GM23248 (cell line): ENCODE measurements at places on chromosomes 16 and 17. TPM values are rescaled to one million over a fixed set of nuclear protein-coding genes. Genes with fewer than 3 reads are reported as not detected.

GRCh38 chr17:42101513-42102292 is 3.4 kb upstream of the ZNF385C start:
- peak; percentile 81 for DNase-seq

DNA sequence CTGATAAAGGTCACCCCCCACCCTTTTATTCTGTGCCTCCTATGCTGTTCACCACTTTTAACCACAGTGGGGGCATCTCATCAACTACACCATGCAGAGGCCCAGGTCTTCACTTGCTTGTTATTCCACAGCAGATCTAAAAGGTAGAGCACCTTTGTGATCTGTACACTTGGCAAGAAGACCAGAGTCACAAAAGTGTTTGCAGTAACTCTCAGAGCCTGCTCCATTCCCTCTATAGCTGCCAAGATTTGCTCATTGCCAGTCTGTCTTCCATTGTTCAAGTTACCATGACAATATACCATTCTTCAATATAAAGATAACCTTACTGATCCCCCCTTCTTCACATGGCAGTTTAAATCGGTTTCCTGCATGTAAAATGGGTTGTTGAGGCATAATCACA is 180.0 kb downstream of the TOX3 start:
- DNase-seq = no peak

DNA sequence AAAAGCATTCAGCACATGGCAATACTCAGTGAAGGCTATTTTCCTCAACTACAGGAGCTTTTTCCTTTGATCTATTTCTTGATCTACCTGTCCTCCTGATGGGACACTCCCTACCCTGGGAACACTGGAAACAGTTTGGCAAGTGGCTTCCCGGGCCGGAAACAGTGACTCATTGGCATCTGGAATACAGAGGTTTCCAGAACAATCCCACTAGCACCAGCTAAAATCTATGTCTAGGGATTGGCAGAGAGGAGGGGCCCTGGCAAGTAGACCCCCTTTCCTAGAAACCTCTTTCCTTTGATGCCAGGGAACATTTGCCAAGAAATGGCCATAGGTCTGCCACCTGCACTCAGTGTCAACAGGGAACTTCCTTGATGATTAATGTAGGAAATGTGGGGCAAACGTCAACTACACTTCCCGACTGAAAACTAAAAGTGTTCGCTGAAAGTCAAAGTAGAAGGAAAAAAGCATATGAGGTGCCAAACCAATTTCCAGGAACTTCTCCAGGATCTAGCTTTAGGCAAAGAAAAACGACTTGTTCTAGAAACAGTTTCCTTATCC is 30.4 kb upstream of the FBXW10B start:
- peak; percentile 76 for DNase-seq

GRCh38 chr17:48722201-48722907 is at the start of gene PRAC1:
Gene PRAC1 (minus strand): TSS chr17:48722518. CDS start chr17:48722392, 126 bp downstream.
- no peak for DNase-seq

- DNase-seq = no peak
These were observed 37.5 kb downstream of the TLE7 start for GRCh38 chr16:71404364-71404763.

GRCh38 chr16:85246473-85246872 is 134.2 kb upstream of the CIBAR2 start:
- DNase-seq = no peak

DNA sequence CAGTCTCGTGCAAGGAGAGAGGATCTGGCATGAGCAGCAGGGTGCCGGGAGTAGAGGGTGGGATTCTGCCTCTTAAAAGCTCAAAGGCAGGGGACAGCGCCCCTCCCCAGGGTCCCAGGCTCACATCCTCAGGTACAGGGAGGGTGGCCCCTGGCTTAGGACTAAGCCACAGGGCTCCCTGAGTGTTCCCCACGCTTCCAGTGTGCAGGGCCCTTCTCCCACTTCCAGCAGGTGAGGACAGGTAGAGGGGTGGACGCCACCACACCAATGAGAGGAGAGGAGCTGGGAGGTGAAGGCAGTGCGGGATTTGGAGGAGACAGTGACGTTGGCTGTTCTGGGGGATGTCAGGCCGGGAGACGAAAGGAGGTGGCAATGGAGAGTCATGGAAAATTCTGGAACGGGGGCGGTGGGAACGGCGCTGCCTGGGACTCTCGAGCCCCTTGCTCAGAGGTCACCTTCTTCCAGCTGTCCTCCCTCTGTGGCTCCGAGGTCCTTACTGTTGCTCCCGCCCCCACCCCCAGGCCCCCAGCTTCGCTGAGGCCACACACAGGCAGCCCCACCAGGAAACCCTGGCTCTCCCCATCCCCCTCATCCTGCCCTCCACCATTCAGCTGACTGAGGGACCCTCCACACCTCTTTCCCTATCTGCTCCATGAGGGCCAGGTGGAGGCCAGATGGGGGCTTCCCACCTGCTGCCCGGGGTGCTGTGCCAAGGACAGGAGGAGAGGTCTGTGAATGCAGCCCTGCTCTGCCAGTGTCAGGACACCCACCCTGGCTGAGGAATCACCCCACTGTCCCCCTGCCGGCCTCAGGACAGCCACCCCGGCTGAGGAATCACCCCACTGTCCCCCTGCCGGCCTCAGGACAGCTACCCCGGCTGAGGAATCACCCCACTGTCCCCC is 57.7 kb upstream of the ACSF3 start:
- DNase-seq = no peak

GRCh38 chr17:39753514-39754160 is 15.9 kb downstream of the GRB7 start:
- peak; percentile 55 for DNase-seq

DNA sequence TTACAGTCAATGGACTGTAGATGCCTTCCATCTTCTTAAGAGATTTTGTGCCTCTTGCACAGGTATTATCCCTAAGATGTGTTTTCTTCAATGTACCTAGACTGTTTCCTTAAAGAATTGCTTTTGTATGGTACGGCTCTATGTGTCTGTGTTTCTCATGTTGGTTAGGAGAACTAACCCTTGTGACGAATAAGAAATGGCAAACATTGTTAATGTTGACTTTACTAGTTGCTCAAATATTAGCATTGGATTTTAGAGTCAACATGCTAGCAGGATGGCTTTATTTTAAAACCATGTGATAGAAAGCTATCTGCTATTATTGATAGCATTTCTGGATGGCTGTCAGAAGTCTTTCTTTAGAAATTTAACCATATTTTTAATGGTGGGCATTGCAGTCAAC is 34.5 kb downstream of the WWOX start:
- no peak for DNase-seq

The RAB37 gene
- total RNA-seq = 0.11 TPM in 1 of 2 replicates, not detected in the other

The LYZL6 gene
- not detected in 2 replicates for total RNA-seq

GRCh38 chr17:6069539-6070429 is at the start of gene WSCD1:
Gene WSCD1 (plus strand): TSS chr17:6070379. CDS start chr17:6080659, 10,280 bp downstream.
- DNase-seq = peak; percentile 21

DNA sequence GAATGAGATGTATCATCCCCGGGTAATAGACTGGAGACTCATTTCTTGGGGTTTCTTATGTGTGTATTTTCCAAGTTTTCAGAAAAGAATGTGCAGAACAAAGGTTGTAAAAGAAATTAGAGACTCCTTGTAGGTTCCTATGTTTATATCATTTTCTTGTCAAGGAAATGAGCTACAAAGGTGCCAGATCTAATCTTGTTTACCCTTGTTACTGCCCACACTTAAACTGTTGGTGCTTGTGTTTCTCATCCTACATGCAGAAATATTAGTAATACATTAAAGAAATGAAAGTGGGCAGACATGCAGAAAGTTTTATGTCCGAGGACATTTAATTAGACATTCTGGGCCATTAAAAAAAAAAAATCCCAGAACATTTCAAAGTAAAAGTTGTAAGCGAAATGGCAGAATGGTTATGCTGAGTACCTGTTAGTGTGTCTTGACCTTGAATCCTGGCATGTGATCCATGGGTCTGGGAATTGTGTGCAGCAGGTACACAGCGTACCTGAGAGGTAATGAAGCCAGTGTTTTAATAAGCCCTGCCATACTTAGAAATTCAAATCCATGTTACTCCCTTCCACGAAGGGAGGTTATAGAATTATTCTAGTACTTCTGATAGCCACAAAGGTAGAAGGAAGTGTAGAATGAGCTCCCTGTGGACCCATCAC is 62.6 kb upstream of the CACNG5 start:
- no peak for DNase-seq

The MPP2 gene
- 5.1 and 13.8 TPM in 2 replicates for total RNA-seq

DNA sequence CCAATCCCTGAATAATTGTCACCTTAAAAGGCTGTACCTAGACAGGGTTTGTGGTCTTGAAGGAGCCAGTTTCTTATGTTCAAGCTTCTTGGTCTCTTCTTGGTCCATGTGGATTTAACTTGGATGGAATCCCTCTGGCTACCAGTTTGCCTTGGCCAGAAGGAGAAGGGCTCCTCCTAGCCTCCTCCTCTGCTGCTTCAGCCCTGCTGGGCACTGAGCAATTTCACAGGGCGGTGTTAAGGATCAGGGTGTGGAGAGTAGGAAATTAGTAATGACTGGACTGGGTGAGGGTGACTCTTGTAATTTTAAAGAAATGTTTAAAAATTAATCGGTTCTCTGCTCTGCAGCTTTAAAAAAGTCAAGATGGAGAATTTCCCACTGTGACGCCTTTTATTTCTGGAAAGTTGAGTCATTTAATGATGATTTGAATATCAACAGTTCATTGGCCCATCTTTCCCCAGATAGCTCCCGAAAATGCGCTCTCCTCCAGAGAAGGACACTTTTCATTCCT is 96.4 kb downstream of the MSI2 start:
- no peak for DNase-seq

The IGSF6 gene
- not detected in 2 replicates for total RNA-seq

The KRT12 gene
- total RNA-seq = not detected in 2 replicates

The GCSH gene
- total RNA-seq = 16.4 and 26.3 TPM in 2 replicates

DNA sequence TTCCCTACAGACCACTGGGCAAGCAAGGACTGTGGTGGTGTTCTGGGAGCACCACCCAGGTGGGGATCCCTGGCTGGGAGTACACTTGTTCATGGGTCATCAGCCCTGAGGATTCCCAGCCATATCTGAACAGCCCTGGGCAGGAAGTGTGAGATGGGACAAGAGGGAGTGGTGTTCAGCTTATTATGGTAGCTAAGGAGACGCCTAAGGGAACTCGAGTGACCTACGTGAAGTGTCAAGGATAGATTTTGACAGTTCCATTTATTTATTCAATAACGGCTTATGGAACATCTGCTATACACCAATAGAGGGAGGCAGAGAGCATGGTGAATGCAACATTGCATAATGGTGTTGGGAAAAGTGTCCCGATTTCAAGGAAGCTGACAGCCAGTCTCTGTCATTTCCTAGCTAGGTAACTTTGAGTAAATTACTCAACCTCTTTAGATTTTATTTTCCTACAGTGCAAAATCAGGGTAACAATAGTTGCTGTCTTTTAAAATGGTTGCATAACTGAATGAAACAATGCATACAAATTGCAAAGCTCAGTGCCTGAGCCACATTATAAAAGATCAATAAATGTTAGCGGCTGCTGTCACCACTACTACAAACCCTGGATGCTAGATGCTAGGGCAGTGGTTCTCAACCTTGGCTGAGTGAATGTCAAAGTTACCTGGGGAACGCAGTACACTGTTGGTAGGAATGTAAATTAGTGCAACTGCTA is 534.1 kb downstream of the GRIN2A start:
- DNase-seq = peak; percentile 50

- DNase-seq = no peak
These were observed 33.5 kb upstream of the ABCA6 start for GRCh38 chr17:69175262-69175624.

- DNase-seq = peak; percentile 46
These were observed 115.2 kb upstream of the NETO2 start for GRCh38 chr16:47258874-47259461.

The LCAT gene
- 15.9 and 19.1 TPM in 2 replicates for total RNA-seq

GRCh38 chr17:27846042-27846655 is 45.8 kb upstream of the NOS2 start:
- DNase-seq = no peak

- DNase-seq = no peak
These were observed 9.8 kb upstream of the SMIM5 start for GRCh38 chr17:75623386-75623785.

DNA sequence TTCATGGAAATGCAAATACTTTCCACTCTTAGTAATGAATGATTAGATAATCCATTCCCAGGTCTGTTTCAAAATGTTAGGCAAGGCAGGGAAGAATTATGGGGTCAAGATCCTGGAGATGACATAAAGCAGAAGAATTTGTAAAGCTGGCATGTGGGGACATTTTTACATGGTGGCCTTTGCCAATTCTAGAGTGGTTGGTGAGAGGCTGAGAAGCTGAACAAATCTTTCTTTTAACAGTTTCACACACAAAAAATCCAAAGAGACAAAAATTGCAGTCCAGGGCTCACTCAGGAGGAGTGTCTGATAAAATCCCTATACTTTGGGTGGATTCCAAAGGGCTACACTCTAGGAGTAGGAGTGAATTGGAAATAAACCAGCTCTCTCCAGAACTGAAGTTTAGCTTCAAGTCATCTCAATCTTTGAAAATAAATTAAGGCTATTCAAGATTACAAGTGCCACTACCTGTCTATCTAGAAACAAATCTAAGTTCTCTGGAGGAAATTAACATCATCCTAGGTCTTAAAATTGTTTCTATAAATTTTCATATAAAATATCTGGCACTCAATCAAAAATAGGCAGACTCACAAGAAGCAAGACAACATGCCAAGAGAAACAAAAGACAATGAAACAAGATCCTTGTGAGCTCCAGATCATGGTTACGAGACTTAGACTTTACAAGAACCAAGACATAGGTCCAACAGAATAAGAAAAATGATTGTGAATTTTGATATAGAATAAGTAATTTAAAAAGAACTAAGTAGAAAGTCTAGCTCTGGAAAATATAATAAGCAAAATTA is 113.0 kb upstream of the AXIN2 start:
- peak; percentile 9 for DNase-seq

GRCh38 chr17:18038149-18038850 is 668 bp downstream of the ATPAF2 start:
- DNase-seq = peak; percentile 51

GRCh38 chr16:71771571-71771970 is 37.1 kb downstream of the AP1G1 start:
- DNase-seq = no peak

- no peak for DNase-seq
These were observed 5.5 kb upstream of the HASPIN start for GRCh38 chr17:3718201-3718600.

DNA sequence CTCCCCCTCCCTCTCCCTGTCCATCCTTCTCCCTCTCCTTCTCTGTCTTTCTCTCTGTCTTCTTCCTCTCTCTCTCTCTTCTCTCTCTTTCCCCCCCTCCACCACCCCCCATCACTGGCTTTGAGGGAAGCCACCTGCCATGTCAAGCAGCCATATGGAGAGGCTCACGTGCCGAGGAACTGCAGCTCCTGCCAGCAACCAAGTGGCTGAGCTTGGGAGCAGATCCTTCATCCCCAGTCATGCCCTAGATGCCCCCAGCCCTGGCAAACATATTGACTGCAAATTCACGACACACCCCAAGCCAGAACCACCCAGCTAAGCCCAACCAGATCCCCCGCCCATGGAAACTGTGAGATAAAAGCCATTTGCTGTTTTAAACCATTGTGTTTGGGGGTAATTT is 40.9 kb upstream of the RBFOX3 start:
- DNase-seq = no peak
